HS-5 (cell line): ENCODE measurements at places on chromosomes 4 and X.

DNA sequence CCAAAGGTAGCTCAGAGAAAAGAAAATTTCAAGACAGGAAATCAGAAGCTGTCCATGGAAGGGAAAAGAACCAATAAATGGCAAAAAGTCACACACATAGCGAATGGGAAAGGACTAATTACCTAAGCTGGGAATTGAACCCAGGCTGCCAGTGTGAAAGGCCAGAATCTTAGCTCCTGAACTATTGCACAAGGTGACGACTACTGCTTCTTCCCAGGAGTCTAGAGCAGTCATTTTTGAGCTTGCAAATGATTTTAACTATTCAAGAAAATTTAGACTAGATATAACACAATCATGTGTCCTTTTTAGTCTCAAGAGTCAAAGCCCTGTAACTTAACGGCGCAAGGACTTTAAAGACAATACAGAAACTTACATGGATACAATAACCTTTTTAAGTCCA, 34.1 kb upstream of the ZNF81 start:
- DNase-seq = no peak

- no peak for DNase-seq
Measured at GRCh38 chr4:150582873-150583286, 929 bp downstream of the MAB21L2 start.

GRCh38 chr4:64781737-64782326, 372.6 kb upstream of the TECRL start:
- peak; percentile 32 for DNase-seq

DNA sequence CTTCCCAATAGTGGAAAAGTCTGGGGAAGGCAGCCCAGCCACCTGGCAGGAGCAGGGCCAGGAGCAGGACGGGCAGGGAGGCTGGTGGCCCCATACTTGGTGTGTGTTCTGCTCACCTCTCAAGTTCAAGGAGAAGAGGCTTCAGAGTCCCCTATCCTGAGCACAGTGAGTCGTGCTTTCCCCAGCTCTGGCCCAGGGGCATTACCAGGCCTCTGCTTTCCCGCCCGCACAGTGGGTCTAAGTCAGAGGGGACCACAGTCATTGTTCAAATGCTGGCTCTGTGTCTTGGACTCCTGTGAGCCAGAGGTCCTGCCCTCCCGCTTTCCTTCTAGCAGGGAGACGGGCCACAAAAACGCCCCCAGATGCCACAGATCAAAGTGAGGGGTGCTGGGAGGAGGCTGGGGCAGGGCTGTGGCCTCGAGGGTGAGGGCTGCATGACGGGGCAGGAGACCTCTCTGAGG, 27.6 kb downstream of the HTRA3 start:
- no peak for DNase-seq

DNA sequence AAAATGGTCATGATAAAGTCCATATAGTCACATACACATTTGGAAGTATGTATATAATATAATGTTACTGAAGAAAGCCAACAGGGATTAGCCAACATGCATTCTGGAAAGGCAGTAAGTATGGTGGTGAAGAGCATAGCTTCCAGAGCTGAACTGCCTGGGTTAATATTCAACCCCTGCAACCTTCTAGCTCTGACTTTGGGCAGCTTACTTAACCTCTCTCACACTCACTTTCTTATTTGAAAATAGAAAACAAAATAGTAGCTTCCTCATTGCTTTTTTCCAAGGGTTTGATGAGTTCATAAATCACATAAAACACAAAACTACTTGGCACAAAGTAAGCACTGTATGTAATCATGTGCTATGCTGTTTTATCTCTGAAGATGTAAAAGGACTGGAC, 216.4 kb downstream of the CHIC2 start:
- no peak for DNase-seq

GRCh38 chr4:6338951-6339817, 69.5 kb downstream of the WFS1 start:
- DNase-seq = no peak

DNA sequence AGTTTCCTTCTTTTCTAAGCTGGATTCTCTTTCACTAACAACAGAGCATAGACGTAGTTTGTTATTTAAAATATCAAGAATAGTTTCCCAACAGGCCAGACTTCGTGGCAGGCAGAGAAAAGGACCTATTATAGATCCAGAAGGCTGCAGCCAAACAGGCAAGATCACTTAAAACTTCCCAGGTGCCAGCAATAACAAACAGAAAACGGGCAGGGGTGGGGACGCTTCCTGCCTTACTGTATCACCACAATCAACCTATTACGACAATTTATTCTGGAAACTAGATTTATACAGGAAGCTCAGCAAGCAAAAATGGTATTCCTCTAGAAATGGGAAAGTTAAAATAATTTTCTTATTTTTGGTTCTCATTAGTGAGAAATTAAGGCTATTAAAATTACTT, 22.1 kb downstream of the RWDD4 start:
- DNase-seq = no peak

DNA sequence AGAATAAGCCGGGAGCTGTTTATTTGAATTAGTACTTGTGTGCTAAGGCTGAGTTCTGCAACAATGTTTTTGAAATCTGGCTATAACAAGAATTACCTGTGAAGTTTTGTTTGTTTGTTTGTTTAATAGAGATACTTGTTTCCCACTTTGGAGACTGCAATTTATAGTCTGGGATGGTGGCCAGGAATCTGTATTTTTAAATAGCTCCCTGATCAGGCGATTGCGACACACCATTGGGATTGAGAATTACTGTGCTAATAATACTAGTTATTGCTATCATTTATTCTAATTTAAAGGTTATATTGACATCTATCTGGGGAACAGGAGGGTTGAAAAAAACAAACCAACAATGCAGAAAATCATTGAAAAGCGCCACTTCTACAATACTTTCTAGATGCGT, 951.6 kb upstream of the TENM3 start:
- no peak for DNase-seq

DNA sequence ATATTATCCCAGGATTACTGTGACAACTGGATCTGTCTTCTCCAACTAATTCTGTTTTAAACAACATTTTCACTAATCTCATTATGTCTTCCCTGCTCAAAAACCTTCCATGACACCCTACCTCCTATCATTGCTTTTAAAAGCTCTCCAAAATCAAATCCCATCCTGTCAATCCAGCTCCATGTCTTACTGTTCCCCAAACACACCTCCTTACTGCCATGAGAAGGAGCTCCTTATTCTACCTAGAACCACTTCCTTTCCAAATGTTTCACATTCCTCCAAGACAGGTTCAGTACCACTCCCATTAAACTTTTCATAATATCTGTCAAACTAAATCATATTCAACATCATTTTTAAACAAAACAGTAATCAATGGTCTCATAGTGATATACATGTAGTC, 66.9 kb upstream of the WDR17 start:
- DNase-seq = no peak

DNA sequence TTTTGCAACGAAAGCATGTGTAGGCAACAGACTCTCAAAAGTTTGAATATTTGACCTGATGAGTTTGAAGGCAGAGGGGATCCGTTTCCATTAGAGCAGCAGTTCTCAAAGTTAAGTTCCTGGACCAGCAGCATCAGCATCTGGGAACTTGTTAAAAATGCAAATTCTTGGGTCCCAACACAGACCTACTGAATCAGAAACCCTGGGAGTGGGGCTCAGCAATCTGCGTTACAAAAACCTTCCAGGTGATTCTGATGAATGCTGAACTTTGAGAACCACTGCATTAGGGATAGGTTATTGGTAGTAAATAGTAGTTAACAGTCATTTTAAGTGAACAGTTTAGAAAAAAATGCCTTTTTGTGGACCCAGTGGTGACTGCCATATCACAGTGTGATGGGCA, 98.8 kb downstream of the PDE5A start:
- no peak for DNase-seq

- peak; percentile 55 for DNase-seq
Measured at GRCh38 chr4:121375262-121375661, 5.6 kb downstream of the QRFPR start.

DNA sequence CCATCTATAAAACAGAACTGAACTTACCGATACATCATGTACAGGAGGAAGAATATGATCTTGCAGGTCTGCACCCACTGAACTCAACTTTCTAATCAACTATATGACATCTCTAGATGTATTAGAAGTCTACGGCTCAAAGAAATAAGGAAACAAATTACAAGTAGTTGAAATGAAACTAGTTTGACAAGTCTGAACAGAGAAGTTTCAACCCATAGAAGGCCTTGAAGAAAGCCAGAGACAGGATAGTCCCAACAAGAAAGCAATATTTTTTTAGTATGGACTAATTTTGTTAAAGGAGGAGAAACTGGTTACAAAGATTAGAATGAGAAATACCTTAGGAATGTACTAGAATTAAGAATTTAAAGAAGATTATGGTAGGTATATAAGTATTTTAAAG, at the start of gene TMPRSS11A:
Gene TMPRSS11A (minus strand): TSS at position 138 of the 400 bp plus-strand sequence. CDS start 100 bp downstream, at position 38.
- no peak for DNase-seq

- no peak for DNase-seq
Measured at GRCh38 chr4:31107362-31107761, 387.2 kb downstream of the PCDH7 start.

GRCh38 chr4:140249351-140249750, 95.4 kb upstream of the MAML3 start:
- no peak for DNase-seq

- peak; percentile 15 for DNase-seq
Measured at GRCh38 chr4:186472948-186473347, 82.4 kb downstream of the MTNR1A start.

DNA sequence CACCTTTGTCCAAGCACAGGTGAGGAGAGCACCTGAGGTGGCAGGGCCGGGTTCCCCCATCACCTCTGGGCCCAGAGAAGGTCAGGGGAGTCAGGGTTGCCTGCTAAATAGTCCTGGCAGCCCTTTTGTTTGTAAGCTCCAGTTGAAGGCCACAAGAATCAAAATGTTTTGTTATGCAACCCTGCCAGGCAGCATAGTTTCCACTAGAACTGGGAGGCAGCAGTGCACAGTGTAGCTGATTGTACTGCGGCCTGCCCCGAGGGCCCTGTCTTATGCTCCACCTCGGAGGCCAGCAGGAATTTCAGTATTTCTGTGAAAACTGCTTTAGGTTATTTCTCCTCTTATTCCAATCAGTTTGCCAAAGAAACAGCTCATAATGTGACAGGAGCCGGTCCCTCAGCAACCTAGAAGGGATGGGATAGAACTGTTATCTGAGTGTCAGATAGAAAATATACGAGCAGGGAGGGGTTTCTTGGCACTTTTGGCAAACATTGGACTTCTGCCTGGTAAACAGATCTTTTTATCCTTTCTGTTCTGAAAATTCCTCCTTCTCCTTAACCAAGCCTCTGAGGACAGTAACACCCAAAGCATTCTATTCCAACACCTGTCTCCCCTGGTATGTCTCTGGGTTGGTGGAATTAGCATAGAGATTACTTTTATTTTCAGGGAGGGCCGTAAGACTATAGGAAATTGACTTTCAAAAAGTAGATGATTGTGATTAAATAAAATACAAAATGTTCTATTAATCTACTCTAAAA, 93.6 kb downstream of the LNX1 start:
- no peak for DNase-seq

GRCh38 chr4:33715841-33716395, 2528.4 kb downstream of the ARAP2 start:
- DNase-seq = peak; percentile 80

DNA sequence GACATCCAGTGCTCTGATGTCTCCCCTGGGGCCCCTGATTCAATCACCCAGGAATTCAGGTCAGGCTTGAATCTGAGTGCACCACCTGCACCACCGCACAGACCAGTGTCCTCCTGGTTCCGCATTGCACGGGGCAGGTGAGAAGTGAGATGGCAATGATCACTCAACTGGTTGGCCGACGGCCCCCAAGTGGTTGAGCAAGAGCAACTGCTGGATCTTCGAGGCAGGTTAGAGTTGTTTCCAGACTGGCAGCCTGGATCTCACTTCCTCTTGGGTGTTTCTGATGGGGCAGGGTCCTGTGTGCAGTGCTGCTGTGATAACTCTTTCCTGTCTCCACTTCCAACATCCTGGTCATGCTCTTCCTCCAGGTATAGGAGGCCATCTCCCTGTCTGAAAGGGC, 50.4 kb downstream of the C4orf50 start:
- DNase-seq = no peak

- DNase-seq = no peak
Measured at GRCh38 chrX:14926471-14926870, 53.2 kb downstream of the MOSPD2 start.

DNA sequence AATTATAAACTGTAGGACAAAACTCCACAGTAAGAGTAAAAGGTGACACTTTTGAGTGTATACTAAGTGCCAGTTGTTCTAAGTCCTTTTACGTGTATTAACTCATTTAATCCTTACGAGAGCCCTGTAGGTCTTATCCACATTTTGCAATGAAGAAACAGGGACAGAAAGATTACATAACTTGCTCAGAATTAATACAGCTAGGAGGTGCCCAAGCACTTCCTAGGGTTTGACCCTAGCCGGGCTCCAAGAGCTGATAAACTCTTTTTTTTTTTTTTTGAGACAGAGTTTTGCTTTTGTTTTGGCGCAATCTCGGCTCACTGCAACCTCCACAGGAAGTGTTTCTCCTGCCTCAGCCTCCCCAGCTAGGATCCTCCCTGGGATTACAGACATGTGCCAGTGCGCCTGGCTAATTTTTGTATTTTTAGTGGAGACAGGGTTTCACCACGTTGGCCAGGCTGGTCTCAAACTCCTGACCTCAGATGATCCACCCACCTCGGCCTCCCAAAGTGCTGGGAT, 110.4 kb downstream of the UBE2K start:
- no peak for DNase-seq

GRCh38 chr4:184568770-184569169, 80.5 kb downstream of the CASP3 start:
- DNase-seq = no peak

DNA sequence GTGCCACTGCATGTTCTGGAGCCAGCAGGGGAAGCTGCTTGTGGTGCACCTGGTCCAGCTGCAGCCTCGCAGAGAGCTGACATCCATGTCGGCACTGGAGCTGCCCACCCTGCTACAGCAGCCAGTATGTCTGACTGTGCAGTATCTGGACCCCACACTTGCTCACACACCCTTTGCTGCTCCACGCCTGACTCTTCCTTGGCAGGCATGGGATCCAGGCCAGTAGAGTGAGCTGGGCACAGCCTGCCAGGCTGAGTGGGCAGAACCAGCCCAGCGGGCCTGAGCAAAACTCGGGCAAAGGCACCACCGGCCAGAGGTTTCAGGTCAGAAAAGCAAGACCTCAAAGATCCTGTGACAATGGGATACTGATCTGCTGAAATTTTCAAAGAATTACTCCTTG, 690.1 kb downstream of the STPG2 start:
- DNase-seq = no peak

DNA sequence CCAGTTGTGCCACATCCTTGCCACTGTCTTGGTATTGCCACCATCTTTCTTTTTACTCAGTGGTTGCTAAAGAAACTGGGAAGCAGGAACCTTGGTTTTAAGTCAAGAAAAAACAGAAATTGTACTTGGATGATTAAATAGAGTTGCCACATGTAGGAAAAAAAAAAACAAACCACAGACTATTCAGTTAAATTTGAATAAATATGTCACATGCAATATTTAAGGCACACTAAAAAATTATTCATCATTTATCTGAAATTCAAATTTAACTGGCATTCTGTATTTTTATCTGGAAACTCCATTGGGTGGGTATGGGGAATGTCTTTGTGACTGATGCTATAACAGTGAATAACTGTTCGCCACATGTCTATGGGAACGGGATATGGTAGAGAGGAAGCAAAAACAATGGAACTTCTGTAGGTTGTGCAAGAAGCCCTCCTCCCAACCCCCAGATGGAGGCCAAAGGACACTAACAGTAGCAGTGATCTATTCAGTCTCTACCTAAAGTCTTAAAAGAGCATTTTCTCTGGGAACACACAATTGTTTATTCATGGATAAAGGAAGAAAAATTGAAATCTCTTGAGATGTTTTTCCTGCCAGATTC, 57.0 kb upstream of the PLAC8 start:
- DNase-seq = no peak
